ENCODE measurements at places on chromosomes 2 and 18.

- DNase-seq: no peak
Measured at GRCh38 chr2:49830846-49831245, 676.5 kb upstream of the FSHR start.

DNA sequence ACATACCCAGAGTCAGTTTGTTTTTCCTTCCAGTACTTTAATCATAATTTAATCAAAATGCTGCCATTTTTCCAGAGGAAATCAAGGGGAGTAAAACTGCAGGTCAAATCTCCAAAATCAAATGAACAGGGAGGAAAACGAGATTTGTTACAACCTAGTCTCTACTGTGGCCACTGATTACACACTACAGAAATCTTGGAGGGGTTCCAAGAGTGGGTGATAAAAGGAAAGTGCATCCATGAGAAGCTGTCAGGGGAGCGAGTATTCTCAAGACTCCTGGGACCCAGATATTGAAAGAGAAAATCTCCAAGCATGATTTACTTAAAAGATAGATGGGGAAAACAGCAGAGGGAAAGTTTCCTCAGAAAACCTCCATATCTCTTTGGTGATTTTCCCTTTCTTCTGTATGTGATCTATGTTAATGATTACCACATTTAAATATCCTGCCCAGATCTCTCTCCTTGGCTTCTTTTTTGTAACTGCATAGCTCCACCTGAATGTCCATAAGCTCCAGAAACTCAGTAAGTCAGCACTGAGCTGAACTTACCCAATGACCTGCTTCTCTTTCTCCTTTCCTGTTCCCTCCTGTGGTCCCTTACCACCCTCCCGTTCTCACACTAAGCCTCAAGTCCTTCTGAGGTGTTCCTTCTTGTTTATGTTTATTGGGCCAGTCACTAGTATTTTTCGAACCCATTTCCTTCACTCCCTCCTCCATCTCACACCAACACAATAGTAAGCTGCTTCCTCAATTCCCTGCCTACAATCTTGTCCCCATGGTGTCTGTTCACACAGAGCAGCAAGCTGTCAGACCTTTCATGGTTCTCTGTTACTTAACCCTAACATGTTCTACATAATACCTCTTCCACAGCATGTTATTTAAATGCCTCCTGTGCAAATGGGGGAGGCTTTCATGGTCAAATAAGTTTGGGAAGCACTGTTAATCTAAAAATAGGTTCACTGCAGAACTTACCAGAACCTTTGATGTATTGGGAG lies 73.9 kb upstream of the TWSG1 start:
- no peak for DNase-seq

DNA sequence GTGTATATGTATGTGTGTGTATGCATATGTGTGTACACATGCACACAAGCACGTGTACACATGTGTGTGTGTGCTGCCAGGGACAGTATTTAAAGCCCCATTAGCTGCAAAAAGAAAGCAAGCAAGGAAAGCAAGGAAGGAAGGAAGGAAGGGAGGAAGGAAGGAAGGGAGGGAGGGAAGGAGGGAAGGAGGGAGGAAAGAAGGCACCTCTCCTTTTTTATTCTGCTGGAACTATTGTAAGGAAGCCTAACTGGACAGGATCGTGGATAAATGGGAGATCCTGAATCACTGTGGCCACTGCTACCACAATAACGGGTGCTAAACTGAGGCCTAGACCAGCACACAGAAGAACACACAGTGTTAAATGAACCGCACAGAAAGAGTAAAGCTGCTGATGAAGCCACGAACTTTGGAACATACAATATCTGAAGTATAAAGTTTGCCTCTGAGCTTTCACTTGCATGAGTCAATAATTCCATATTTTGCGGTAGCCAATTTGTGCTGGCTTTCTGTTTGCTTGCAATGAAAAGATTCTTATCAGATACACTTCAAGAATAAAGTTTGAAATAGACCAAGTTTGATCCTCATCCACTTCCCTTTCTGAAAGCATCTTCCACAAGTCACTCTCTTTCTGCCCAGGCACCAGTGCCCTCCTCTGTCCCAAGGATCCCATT lies 15.5 kb downstream of the CACNB4 start:
- DNase-seq: peak; percentile 57

DNA sequence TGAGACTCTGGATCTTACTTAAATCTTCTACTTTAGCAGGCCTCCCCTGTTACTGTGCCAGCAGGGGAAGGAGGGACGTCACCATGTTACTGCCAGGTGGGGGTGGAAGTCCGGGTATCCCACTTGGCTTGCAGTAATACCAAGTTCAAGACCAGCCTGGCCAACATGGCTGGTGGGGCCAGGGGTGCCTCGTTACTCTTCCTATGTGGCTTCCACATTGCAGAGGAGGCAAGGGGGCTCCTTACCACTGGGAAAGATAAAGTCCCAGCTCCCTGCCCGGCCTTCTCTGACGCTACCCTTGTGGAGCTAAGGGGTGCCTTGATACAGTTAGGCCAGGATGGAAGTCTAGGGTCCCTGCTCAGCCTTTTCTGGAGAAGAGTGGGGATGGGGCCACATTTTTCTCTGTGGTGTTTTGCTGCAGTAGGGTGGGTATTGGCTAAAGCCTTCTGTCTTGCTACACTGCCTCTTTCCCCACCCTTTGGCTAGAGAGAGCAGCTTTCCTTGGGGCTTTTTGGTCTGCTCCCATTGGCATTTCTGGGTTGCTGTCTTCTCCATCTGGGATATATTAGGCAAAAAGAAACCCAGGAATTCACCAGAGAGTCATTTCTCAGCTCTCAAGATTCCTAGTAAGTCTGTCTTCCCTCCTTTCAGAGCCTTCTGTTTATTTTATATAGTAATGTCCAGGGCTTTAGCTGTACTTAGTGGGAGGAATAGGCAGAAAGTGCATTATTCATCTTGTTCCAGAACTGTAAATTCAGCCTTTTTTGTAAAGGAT lies 21.9 kb downstream of the ELMOD3 start:
- DNase-seq: no peak

DNA sequence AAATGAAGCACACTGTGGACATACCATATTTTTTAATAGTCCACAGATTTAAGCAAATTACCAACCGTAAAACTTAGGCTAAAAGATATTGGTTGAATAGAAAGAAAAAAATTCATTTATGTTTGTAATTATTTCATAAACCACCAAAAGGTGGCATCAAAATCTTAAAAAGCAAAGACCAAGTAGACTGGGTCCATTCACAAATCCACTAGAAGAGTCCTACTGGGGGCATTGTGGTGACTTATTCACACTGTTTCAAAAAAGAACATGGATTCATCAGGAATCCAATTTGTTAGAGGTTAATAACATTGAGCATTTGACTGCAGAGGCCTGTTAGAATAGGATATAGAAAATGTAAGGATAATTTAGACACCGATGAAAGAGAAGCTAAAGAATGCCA lies 194.9 kb upstream of the KYNU start:
- DNase-seq: no peak

GRCh38 chr18:10913919-10914318 lies 235.4 kb downstream of the PIEZO2 start:
- peak; percentile 41 for DNase-seq

DNA sequence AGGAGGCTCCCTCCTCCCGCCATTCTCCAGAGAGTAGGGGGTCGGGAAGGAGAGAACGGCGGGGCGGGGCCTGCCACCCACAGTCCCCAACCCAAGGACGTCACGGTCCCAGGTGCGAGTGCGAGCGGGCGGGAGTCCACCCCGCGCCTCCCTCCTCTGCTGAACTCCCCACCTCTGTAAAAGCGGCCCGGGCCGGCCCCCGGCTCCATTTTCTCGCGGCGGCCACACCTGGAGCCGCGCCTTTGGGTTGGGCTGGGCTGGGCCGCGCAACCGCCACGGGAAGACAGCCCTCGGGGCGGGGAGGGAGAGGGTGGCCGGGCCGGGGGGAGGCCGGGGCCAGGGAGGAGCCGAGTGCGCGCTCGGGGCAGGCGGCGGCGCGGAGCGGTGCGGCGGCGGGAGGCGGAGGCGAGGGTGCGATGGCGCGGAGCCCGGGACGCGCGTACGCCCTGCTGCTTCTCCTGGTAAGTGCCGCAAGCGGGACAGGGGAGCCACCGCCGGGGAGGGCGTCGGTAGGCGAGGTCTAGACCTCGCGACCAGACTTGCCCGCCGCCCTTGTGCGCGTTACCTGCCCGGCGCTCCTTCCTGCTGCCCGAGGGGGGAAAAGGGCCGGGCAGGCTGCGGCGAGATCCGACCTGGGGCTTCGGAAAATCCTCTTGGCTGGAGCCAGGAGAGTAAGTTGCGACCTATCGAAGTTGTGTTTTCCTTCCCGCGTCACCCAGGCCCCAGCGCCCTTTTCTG lies at the start of gene DSG2:
Gene DSG2 (plus strand): TSS at position 342 of the 738 bp plus-strand sequence. CDS start 75 bp downstream, at position 417.
- peak; percentile 21 for DNase-seq

GRCh38 chr2:69931832-69932595 lies 17.1 kb downstream of the MXD1 start:
- DNase-seq: no peak

GRCh38 chr18:24764766-24765165 lies 304.3 kb downstream of the HRH4 start:
- DNase-seq: no peak

- DNase-seq: no peak
Measured at GRCh38 chr2:44972771-44973535, 31.5 kb downstream of the SIX3 start.

DNA sequence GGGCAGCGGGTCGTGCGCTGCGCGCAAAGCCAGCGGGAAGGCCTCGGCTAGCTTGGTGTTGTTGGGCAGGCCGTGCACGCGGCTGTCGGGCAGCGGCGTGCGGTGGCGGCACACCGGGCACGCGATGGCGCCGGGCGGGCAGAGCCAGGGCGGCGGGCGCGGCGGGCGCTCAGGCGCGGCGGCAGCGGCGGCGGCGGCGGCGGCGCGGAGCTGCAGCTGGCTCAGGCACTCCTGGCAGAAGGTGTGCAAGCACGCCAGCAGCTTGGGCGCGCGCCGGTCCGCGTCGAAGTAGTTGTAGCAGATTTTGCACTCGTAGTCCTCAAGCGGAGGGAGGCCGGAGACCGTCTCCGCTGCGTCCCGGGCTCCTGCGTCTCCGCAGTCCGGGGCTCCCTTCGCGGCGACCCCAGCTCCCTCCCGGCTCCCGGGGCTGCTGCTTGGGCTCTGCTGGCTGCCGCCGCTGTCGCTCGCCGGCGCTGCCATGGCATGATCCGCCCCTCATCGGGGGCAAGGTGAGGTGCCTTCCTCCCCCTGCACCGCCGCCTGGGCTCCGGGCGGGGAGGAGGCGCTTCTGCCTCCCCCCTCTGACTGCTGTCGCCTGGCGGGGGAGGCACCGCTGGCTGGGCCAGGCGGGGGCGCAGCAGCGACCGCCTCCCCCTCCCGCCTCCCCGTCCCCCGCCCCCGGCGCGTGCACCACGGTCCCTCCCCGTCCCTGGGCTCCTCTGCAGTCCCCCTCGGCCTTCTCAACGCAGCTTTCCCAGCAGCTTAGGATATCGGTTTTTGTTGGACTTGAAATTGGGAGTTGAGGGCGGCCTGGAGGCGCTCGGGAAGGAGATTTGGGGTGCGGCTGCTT lies 21.0 kb upstream of the PAX3 start:
- no peak for DNase-seq

DNA sequence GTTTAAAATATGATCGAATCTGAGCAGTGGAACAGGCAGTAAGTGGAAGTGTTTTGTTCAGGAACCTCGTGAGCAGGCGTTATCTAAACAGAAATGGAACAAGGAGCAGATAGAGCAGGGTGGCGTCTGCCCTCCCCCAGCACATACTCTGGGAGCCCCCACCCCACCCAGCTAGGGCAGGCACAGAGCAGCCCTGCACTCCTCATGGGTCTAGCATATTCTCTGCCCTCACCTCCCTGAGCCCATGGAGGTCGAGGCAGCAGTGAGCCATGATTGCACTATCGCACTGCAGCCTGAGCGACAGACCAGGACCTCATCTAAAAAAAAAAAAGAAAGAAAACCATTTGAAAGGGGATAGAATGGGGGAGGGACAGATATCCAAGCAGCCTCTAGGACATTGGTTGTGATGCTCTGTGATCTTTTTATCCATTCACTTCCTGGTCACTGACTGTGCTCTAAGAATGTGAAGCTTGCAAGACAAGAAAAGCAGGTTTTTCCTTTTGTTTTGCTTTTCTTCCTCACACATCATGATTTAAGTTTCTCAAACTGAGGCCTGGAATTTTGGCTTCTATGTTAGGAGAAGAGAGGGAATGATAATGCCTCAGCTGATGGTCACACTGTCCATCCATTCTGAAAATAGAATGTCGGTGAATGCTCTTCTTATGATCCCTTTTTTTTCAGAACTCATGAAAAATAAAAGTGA lies 3.1 kb downstream of the MLPH start:
- no peak for DNase-seq

DNA sequence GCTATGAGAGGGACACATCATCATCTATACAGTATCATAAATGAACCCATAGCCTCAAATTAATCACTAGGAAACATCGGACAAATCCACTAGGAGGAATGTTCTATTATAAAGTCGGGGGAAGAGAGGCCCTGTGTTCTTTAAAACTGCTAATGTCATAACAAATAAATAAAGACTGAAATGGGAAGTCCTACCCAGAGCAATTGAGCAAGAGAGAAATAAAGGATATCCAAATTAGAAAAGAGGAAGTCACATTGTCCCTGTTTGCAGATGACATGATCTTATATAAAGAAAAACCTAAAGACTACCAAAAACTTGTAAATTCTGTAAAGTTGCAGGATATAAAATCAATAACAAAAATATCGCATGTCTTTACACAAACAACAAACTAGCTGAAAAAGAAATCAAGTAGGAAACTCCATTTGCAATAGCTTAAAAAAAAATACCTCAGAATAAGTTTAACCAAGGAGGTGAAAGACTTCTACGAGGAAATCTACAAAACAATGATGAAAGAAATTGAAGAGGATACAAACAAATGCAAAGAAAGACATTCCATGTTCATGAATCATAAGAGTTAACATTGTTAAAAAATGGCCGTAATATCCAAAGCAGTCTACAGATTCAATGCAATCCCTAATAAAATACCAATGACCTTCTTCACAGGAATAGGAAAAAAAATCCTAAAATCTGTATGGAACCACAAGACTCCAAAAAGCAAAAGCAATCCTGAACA lies 30.6 kb downstream of the RTN4 start:
- DNase-seq: no peak

DNA sequence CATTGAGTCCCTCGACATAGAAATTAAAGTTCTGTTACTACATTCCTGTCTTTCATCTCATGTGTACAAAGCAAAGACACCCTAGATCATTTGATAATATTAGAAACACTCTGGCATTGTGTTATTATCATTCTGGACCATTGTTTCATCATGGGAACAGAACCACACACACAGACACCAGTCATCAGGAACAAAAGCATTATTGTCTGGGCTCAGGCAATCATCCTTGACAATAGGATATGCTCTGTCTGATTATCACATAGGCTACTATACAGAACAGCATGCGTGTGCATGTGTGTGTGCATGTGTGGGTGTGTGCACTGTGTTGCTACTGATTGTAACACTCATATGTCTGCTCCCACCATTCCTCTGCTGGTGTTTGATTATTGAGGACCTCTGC lies 242.5 kb downstream of the SH3BP4 start:
- DNase-seq: no peak

- no peak for DNase-seq
Measured at GRCh38 chr2:181025004-181025403, 44.6 kb downstream of the UBE2E3 start.

- no peak for DNase-seq
Measured at GRCh38 chr2:23171108-23171507, 213.9 kb upstream of the KLHL29 start.

GRCh38 chr18:67651438-67651837 lies 134.9 kb upstream of the DSEL start:
- peak; percentile 56 for DNase-seq

GRCh38 chr2:121489911-121490583 lies 40.6 kb upstream of the RNU4ATAC start:
- no peak for DNase-seq
